ENCODE measurements at places on chromosomes 5 and 9. TPM values are rescaled to one million over a fixed set of nuclear protein-coding genes. Genes with fewer than 3 reads are reported as not detected.

GMCL2 gene
- 11.0 TPM for total RNA-seq

DNA sequence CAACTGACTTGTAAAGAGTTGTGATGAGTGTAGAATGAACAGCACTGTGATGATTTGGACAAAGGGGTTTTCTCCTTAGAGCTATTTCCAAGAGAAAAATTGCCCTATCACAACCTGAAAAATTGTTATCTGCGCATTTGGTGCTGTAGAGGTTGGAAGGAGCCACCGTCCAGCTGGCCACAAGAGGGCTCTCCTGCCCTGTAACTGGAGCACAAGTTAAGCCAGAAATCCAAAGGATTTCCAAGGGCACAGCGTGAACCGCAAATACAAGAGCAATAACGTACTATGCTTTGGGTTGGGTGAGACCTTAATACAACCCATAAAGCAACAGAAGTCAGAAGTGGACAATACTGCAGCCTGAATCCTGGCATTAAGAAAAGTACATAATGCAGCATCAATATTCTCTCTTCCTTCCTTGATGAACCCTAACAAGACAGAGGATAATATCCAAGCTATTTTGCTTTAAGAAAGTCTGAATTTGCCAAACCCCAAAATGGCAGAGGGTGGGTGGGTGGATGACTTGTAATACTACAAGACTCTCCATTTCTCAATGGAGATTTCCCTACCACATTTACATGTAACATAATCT lies 56.8 kb upstream of the SMIM32 start:
- H3K4me3 ChIP-seq, result no peak overlapping the region
- H3K4me1 ChIP-seq, result no peaks in the 10 kb centered on the region
- no peaks in the 10 kb centered on the region for H3K27me3 ChIP-seq
- peak; percentile 78 for DNase-seq
- no peaks in the 10 kb centered on the region for H3K36me3 ChIP-seq

GRCh38 chr5:6755941-6756340 lies 42.7 kb downstream of the TENT4A start:
- no peaks in the 10 kb centered on the region for H3K4me1 ChIP-seq
- no peak overlapping the region for H3K27ac ChIP-seq
- H3K4me3 ChIP-seq, result no peak overlapping the region
- no peak for DNase-seq

GRCh38 chr9:6793203-6793602 lies 35.4 kb downstream of the KDM4C start:
- no peaks in the 10 kb centered on the region for H3K27me3 ChIP-seq
- H3K4me1 ChIP-seq, result no peaks in the 10 kb centered on the region
- H3K27ac ChIP-seq, result no peak overlapping the region
- H3K36me3 ChIP-seq, result no peaks in the 10 kb centered on the region
- no peak for DNase-seq
